Stimulated activated CD4-positive, alpha-beta T cell treated with anti-CD3 and anti-CD28 coated beads, Interleukin-2, amount 100 ng/mL, for 4 hours (primary cell): ENCODE measurements at places on chromosomes 7 and 10.

GRCh38 chr7:151056666-151057505, 811 bp downstream of the CDK5 start:
- no peak for DNase-seq

GRCh38 chr7:55524558-55525310, 47.6 kb downstream of the VOPP1 start:
- no peak for DNase-seq

GRCh38 chr7:509426-510130, 10.1 kb downstream of the PDGFA start:
- DNase-seq = no peak

DNA sequence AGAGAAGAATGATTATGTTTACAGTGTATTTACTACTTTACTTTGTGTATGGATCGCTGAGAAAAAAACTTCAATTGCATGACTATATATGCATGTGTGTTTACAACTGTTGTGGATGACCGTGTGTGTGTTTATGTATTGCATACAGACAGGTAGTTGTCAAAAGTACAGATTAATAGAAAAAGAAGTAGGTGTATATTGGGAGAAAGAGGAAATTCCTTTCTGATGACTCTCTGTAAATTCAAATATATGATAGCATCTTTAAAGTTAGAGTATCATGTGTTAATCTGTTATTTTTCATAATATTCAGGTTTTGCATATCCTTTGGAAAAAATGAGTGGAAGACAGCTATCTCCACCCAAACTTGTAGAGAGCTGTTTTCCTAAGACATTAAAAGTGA, 160.4 kb upstream of the AGR3 start:
- no peak for DNase-seq

- no peak for DNase-seq
Observed at GRCh38 chr7:55538538-55538937, 33.8 kb downstream of the VOPP1 start.

DNA sequence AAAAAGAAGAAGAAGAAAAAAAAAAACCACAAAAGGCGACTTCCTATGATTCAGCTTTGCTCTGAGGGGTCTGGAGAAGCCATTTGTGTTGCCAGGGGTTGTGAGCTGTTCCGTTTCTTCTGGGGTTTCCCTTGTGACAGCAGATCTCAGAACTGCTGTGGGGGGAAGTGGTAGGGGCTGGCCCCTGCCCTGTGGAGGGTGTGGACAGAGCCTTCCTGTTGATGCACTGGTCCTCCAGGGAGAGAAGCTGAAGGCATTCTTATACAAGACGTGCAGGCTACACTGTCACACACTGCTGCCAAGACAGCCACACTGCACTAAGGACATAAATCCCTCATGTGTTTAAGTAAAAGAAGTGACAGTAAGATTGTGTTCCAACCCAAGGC, 17.3 kb upstream of the CSGALNACT2 start:
- no peak for DNase-seq

- DNase-seq = no peak
Observed at GRCh38 chr10:36766940-36767339, 358.5 kb upstream of the ANKRD30A start.

DNA sequence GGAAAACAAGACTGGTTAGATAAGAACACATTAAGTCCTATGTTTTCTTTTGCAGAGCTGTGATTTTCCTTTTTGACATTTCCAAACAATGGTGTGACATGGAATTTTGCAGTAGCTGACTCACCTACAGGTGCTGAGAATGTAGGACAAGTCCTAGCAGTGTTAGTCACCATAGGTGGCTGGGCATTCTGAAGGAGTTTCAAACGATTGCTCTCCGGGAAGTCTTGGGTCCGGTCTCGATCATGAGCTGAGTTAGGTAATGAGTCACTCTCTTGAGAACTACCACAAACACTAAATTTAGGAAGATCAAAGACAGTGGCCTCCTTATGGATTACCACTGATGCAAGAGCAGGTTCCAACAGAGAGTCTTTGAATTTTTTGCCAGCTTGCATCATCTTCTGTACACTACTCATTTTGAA, 3.6 kb downstream of the FIGNL1 start:
- no peak for DNase-seq

- no peak for DNase-seq
Observed at GRCh38 chr7:92006046-92006445, 65.4 kb downstream of the AKAP9 start.

DNA sequence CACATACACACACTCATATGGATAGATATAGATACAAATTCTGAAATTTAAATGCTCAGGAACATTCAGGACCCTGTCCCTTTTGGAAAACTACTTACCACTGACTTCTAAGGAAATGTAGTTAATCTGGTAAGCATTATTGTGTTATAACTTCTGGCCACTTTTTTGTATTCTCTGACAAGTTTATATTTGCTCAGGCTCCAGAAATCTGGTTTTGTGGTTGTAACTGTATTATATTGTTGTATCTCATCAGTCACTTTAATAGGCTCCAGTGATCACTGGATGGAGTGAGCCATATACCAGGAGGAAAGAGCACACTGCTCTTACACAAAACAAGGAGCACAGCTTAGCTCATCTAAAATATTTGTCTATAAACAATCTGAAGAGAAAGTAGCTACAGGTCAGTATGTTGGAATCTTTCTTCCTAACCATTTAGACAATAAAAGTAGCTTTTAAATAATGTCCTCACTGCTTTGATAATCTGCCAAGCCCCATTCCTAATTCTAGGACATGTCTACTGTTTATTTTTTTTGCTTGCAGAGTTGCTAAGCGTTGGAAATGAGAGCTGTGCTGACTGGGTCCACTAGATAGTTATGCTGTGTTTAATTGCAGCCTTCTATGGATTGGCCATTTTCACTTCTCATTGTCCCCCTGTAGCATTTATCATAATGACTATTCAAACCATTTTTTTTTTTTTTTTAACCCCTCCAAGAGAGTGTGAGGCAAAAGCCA, 43.8 kb downstream of the SMNDC1 start:
- no peak for DNase-seq
